Thyroid gland (tissue), 4 donors: ENCODE measurements at places on chromosomes 7 and 10.

DNA sequence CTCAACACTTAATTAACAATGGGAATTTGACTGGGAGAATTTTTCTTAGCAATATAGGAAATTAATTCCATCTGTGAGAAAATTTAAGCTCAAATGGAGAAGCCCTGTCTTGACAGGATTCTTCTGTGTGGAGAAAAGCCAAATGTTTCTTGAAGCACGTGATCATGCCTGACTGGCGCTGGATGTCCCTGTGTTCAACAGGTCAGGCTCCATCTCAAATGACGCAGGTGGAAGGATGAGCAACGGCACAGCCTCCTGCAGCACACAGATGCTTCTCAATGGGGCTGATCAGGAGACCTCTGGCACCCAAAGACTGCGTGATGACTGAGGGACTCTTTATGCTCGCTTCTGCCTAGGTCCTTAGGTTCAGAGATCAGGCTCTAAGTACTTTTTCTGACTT, 143.8 kb downstream of the RSU1 start:
- no peak for DNase-seq

GRCh38 chr10:97185326-97186058, at the start of gene SLIT1:
TSS of gene SLIT1 (minus strand) at chr10:97185959. CDS start at chr10:97185674, 285 bp downstream.
- peak; percentile 12 for DNase-seq

DNA sequence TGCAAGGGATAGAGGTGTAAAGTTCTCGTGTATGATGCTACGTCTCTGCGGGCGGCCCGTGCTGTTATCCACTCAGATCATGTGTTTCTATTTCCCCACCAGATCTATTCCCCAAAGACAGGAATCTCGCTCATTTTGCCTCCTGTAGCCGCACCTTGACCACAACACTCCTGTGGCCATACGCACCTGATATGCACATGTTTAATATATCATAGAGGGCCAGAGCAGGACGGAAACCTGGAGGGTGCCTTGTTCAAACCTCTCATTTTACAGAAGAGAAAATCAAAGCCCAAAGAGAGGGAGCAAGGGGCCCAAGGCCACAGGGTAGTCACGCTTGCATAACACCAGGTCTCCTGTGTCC, 37.6 kb downstream of the STRA8 start:
- DNase-seq: no peak

GRCh38 chr7:129713544-129713943, 102.0 kb downstream of the NRF1 start:
- peak; percentile 8 for DNase-seq

DNA sequence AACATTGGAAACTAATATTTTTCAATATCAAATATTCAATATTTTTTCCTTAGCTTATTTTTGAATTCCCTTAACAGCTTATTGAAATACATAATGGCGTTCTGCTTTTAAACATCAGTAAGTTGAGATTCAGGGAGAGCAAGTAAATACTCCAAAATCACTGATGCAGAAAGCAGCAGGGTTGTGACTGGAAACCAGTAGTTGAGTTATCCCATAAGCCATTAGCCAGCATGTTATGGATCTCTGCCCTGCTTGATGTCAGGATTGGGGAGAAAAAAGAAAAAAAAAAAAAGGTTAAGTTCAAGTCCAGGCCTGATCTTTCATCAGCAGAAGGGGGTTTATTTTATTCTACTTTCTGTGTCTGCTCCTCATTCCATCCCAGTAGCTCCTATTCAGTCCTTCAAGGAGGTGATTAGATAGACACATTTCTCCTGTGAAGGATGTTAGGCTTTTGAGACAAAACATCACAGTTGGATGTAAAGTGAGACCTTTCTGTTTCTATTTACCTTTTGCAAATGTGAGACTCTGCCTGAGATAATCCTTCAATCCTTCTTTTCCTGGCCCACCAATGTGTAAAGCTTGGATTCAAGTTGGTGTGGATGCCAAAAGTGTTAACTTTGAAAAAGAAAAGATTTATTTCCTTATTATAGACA, 110.9 kb upstream of the HDAC9 start:
- no peak for DNase-seq

DNA sequence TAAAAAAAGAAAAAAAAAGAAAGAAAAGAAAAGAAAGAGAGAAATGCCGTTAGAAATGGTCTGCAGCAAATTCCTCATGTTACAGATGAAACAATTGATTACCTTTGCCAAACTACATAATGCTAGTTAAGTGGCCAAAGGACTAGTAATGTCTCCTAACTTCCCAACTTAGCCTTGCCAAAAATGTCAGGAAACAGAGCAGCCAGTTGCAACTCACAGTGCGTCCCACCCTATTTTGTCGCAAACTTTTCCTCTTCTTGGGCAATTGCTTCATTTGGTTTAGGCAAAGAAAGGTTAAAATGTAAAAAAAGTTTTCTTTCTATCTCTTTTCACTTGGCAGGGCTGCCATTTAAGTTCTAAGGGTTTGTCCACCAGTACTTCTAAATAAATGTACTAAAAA, 53.1 kb downstream of the APBB1IP start:
- DNase-seq: no peak

DNA sequence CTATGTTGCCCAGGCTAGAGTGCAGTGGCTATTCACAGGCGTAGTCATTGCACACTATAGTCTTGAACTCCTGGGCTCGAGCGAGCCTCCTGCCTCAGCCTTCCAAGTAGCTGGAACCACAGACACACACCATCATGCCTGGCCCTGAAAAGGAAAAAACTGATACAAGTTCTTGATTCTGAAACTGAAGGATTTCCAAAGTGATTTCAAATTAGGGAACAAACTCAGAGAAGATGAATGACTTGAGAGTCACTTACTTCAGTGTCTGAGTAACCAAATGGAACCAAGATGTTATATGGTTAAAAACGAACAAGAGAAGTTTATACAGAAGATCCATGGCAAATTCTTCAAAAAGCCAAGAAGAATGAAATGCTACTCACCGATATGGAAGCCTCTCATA, 14.4 kb downstream of the CWF19L1 start:
- no peak for DNase-seq

DNA sequence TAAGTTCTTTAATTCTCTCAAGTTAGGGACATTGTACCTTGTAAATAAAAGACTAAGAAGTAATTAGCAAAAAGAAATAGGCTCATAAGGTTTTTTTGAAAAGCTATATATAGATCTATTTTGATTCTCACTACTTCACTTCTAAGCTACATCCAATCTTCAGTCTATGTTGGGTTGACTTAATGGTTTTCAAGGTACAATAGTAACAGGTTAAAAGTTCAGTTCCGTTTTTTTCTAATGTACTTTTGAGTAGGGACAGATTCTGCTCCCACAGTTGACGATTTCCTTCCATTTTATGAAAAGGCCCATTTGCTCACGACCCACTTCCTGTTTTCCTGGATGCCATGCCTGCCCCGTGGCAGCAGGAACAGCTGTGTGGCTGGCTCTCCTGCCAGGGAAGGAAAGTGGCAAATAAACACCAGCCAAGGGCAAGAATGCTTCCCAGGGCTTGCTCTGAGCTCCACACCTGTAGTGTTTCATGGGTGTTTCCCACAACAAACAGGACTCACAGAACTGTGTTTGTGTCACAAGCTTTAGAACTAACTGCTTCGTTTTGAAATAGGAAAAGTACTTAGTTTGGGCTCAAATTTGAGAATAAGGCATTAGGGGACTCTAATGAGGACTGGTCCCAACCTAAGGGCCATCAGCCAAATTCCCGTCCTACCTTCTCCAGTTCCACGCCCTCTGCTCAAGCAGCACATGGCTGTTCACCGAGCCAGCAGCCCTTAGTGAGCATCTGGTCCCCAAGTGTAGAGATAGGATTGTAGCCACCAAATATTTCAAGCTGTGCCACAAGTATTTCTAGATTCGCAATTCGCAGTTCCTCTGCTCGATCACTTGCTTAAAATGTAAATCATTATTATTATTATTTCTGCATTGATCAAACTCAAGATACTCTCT, 240.7 kb downstream of the COBL start:
- DNase-seq: no peak

GRCh38 chr10:7474388-7474787, 63.6 kb upstream of the SFMBT2 start:
- DNase-seq: no peak

DNA sequence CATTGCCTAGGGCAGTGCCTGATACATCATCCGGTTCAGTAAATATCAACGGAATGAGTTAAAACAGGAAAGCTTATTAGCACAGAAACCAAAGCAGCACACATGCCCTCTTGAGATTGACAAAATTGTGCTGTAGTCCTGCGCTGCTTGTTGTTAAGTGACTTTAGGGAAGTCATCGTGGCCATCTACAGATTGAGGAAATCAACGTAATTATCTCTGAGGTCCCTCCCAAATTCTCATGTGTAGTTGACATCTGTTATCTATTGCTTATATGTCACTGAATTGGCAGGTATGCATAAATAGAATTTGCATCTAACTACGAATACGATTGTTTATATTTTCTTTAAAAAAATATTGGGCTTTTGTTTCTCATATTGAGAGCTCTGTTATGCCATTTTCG, 3.5 kb upstream of the GNB2 start:
- DNase-seq: no peak

GRCh38 chr7:41808541-41808940, 105.7 kb upstream of the INHBA start:
- DNase-seq: no peak

DNA sequence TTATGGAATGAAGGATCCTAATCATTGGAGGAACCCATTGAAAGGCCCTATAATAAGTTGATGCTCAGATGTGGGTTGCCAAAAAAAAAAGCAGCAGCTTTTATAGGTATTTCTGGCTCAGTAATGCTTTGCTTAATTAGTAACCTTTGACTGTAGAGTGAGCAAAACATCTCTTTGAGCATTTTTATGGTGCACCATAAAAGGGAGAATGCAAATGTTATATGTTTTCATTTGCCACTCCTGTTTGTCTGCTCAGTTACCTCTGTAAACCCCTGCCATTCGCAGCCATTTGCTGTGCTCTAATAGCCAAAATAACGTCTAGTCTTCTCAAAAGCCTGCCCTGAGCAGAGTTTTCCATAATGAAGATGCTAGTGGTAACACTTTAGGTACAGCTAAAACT, 589.1 kb upstream of the FOXK1 start:
- DNase-seq: no peak

DNA sequence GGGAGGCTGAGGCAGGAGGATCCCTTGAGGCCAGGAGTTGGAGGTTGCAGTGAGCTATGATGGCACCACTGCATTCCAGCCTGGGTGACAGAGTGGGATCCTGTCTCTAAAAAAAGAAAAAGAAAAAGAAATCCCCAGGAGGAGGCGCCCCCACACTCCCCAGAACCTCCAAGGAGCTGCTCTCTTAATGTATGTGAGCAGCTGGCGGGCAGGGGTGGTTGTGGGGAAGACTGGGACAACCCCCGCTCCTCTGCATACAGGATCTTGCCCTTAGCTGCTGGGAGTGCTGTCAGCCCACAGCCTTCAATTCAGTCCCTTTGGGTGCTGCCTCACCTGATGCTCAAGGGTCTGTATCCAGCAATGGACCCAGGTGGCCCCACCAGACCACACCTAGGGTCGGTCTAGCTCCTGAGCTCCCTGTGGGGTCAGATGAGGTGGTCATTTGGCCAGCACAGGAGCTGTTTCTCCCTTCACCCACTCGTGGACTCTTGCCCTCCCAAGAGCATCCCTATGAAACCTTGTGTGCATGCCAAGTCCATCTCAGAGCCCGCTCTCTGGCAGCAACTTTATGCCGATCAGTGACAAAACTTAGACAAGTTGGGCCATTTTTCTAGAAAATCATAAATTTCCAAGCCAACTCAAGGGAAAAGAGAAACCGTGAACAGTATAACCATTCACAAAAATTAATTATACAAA, 97.5 kb downstream of the CREM start:
- no peak for DNase-seq

GRCh38 chr7:128000048-128000447, 31.2 kb downstream of the LRRC4 start:
- DNase-seq: no peak

DNA sequence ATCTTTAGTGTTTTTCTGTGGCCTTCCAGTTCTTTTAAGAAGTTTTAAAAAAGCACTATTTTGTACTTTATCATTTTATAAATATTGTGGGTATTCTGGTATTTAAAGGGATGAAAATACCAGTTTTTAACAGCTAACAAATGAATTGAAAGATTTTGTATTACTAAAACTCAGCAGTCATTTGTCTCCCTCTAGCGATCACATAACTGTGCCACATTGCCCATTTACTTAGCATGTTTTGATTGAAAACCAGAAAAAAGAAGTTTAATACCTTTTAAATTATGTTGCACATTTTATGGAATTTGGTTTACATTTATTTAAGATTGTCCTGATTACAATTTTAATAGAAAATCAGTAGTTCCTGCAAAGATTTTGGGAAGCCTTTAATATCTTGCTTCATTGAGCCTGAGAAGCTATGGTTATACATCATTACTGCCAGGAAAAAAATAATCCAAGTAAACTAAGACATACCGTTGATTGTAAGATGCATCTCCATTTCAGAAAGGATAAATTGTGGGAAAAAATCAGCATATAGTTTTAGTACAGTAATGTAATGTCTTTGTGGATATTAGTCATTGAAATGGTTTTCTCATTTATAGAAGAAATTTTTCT, 34.9 kb downstream of the TAX1BP1 start:
- DNase-seq: no peak

DNA sequence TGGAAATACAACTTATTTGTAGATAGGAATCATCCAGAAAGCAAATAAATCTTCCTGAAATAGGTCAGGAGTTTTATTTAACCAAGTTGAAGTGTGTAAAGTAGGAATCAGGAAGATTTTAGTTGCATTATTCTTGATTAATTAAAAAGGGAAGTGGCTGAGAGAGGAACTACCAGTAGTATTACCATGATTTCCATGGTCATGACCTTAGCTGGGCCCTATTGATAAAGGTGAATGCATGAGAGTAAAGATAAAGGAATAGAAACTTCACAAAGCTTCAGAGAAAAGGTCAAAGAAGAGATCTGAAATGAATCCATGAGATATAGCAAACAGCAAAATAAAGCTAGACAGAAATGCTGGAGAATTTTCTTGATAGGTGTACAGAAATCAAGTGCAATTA, 46.2 kb upstream of the DLX6 start:
- DNase-seq: no peak

DNA sequence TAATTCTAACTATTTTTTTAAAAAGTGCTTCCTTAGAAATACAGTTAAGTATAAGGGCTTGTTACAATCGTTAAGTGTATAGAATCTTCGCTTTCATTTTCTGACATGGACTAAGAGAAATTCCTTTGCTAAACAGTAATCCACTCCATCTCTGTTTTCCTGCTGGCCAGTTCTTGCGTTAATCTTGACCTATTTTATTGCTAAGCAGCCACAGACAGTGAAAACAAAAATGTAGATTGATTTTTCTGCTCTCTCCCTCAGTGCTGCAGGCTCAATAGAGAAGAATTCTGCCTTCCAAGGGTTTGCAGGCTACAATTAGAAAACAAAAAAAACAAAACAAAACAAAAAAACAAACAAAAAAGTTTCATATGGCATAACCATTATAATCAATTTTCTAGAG, 310.4 kb upstream of the ADARB2 start:
- no peak for DNase-seq

DNA sequence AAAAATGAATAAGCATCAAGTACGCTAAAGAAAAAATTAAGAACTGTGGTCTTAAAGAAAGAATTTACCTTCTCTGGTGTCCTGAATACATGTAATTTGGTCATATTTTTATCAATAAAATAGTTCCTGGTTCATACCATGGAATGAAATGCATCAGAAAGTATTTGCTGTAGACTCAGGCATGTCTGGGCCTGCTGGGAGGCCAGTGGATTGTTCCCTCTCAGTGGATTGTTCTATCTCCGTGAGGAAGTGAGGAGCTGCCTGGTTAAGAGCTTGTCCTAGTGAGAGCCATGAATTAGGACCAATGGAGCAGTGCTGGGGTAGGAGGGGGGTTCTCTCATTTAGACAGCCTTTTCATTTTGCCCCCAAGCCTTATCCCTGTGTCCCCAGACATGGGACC, 211.7 kb upstream of the HABP2 start:
- no peak for DNase-seq

- DNase-seq: no peak
Measured at GRCh38 chr10:73959484-73960243, 38.3 kb upstream of the VCL start.
